ENCODE measurements at places on chromosomes 12 and 14.

GRCh38 chr12:122880668-122881067 lies 15.3 kb downstream of the VPS37B start:
- DNase-seq = peak; percentile 32

- DNase-seq = no peak
Measured at GRCh38 chr14:23121361-23121771, 2.3 kb upstream of the CEBPE start.

DNA sequence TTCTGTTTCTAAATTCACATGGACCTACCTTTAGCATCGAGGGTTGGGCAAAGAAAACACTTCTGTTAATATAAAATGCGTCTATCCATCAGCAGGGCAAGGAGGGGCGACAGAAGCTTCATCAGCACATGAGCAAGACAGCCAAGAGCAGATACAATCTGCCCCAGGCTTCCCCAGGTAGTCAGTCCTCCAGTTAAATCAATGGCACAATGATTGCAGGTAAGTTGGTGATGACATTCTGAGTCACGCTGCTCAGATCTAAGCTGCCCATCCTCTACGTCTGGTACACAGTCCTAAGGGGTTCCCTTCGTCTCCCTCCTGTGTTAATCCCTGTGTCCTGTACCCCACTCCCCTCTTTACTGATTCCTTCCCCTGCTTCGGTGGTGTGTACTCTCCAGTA lies 38.8 kb downstream of the MAP3K9 start:
- DNase-seq = no peak

- DNase-seq = no peak
Measured at GRCh38 chr12:97597031-97597751, 134.6 kb downstream of the RMST start.

- DNase-seq = peak; percentile 51
Measured at GRCh38 chr14:61355892-61356325, 34.5 kb downstream of the PRKCH start.

GRCh38 chr12:118190266-118190665 lies 54.3 kb downstream of the PEBP1 start:
- no peak for DNase-seq

DNA sequence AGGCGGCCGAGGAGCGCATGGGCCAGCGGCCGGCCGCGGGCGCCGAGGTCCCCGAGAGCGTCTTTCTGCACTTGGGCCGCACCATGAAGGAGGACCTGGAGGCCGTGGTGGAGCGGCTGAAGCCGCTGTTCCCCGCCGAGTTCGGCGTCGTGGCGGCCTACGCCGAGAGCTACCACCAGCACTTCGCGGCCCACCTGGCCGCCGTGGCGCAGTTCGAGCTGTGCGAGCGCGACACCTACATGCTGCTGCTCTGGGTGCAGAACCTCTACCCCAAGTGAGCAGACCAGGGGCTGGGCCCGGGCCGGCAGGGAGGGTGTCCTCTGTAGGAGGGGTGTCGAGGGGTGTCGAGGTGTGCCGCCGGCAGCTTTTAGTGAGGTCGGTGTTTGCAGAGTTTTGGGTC lies 4.1 kb downstream of the TNFAIP2 start:
- no peak for DNase-seq

DNA sequence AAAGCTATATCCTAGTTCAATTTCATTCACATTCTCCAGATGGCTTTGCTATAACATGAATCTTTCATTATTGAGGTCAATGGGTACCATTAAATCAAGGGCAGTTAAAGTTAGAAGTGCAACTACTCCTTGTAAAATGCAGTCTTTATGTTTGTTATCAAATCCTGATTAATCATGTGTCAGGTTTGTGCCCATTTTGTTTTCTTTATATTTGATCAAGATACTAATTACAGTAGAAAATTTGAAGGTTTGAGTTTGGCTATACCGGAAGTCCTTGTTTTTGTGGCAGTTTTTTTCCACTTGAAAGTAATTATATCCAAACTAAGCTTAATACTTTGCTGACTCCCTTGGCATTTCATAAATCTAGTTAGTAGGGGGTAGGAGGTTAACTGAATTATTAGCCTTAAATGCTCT lies 513.0 kb downstream of the DIO2 start:
- no peak for DNase-seq
